Panc1 (cell line): ENCODE measurements at places on chromosomes 3 and 15. TPM values are rescaled to one million over a fixed set of nuclear protein-coding genes. Genes with fewer than 3 reads are reported as not detected.

- DNase-seq = no peak
Measured at GRCh38 chr15:81016489-81017068, 15.9 kb downstream of the TLNRD1 start.

DNA sequence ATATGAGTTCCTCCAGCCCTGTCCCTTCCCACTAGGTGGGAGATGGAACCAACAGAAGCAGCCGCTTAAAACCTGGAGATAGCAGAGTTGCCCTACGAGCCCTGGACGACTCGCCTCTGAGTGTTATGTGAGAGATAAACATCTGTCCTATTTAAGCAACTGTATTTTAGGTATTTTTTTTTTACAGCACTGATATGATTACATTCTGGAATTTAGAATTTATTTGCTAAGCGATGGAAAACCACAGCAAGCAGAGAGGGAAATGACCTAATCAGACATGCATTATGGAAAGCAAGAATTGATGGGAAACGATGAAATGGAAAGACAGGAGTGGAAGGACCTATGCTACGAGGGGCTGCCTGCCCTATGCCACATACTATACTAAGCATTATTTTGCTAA, 379.0 kb upstream of the IL12A start:
- DNase-seq = no peak

- no peak for DNase-seq
Measured at GRCh38 chr15:66698318-66698961, 3.6 kb upstream of the SMAD6 start.

DNA sequence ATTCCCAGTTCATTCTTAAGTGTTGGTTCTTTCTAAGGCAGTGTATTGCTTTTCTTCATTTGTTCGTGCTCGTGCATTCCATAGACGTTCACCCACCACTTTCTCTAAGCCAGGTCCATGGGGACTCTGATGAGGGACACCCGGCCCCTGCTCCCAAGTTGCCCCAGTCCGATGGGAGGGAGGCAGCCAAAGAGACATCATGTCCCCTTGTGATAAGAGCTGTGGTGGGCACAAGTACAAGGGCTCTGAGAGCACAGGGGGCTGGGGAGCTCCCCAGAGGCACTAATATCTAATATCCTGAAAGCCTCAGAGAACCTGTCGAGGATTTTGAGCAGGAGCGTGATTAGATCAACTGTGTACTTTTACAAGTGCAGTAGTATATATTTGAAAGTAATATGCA, 6.3 kb downstream of the SPSB4 start:
- DNase-seq = no peak

- DNase-seq = no peak
Measured at GRCh38 chr3:68620211-68620610, 312.1 kb downstream of the TAFA4 start.

Gene CMTM7
- total RNA-seq = 43.5 TPM

Gene HYAL1
- total RNA-seq = 0.18 TPM

Gene UROC1
- not detected for total RNA-seq

Gene RIOX2
- total RNA-seq = 44.1 TPM

Gene APEH
- 131 TPM for total RNA-seq
